Hepatocyte (in vitro differentiated cells): ENCODE measurements at places on chromosomes 3 and 15. TPM values are rescaled to one million over a fixed set of nuclear protein-coding genes. Genes with fewer than 3 reads are reported as not detected.

GRCh38 chr15:98800437-98801233 is 152.3 kb downstream of the IGF1R start:
- H3K4me3 ChIP-seq, result no peak overlapping the region
- peaks cover 35% of the 10 kb centered on the region for H3K4me1 ChIP-seq
- DNase-seq, result peak; percentile 84
- H3K27ac ChIP-seq, result peak overlapping the region; percentile 79
- H3K36me3 ChIP-seq, result no peaks in the 10 kb centered on the region

DNA sequence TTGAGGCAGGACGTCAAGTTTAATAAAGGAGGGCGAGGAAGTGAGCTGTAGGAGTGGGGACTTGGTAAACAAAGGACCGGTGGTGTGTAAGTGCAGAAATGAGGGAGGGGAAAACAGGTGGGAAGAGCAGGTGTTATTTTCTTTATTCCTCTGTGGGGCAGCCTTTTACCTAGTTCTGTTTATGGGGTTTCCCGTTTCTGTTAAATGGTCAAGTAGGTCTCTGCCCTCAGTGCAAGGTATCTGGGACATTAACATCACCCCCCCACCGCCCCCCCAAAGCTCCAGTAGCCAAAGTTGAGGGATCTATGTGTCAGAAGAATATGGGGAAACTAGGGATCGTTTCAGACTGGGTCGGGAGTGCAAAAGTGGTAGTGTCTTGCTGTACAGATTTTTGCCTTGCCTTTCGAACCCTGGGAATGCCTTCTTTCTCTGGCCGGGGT is 893 bp downstream of the MGA start:
- no peak for DNase-seq
- H3K4me1 ChIP-seq, result peaks cover 11% of the 10 kb centered on the region
- no peaks in the 10 kb centered on the region for H3K27me3 ChIP-seq
- H3K4me3 ChIP-seq, result peak overlapping the region; percentile 60

DNA sequence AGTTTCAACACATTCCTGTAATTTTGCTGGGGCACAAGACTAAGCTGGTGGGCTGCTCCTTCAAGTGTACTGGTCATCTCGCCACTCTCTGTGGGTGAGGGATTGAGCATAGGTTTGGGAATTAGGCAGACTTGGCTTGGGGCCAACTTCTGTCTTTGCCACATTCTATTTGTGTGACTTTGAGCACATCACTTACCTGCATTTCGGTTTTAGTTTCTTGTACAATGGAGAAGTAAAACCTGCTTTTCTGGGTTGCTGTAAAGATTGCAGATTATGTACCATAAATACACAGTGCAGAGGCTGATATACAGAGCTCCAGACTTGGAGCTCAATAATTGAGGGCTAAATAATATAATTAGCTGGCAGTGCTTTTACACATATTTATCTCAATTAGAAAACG is 162.1 kb downstream of the C3orf38 start:
- no peaks in the 10 kb centered on the region for H3K27me3 ChIP-seq
- H3K27ac ChIP-seq, result no peak overlapping the region

DNA sequence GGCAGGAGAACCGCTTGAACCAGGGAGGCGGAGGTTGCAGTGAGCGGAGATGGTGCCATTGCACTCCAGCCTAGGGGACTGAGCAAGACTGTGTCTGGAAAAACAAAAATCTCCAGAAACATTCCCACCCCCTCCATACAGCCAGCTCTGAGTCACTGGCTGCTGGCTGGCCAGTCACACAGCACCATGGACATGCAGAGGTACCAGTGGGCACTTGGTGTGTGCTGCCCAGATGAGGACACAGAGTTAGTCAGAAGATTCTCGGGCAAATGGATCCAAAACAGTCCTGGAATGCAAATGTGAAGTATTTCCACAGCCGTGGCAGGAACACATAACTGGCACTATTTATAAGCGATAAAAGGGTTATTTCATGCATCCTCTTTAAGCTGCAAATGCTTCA is 44.6 kb downstream of the BDH1 start:
- H3K4me3 ChIP-seq, result no peak overlapping the region
- no peak for DNase-seq
- H3K4me1 ChIP-seq, result peaks cover 8% of the 10 kb centered on the region
- H3K27me3 ChIP-seq, result no peaks in the 10 kb centered on the region
- H3K36me3 ChIP-seq, result no peaks in the 10 kb centered on the region

DNA sequence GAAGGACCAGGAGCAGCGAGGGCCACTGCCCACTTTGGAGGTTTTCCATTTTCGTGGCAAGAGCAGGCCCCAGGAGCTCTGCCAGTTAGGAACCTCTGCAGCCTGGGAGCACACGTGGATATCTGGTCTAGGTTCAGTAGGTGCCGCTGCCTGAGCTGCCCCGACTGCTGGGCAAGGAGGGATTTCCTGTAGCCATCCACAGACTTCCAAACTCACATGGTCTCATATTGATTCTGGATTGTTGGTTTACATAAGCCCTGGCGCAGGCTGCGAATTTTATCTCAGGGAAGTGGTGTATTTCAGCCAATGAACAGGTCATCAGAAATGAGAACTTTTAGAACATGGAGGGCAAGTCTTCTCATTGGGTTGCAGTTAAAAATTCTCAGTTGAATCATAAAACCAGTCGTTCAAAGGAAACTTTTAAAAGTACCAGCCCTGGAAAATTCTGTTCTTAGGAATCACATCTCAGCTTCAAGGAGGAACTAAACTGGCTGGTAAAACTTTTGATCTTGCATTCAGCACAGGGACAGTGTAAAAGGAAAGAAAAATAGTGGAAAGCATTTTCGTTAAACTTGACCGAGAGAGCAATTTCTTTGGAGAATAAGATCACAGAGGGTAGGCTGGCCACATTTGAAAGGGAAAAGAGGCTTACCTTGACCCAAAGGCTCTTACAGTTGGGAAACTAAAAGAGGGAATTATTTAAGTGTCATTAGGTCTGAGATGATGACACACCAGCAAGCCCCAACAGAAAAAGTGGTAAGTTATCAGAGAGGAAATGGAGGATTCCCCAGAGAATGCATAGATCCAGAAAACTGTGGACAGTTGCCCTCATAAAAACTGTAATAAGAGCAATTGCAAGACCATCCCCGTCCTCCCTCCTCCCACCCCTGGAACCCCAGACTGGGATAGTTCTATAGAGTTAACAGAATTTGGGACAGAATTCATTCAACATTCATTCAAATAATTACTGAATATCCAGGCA is 6.4 kb upstream of the RTP3 start:
- H3K4me3 ChIP-seq, result no peak overlapping the region
- H3K27ac ChIP-seq, result no peak overlapping the region
- no peak for DNase-seq
- no peaks in the 10 kb centered on the region for H3K4me1 ChIP-seq

- H3K27ac ChIP-seq, result peak overlapping the region; percentile 27
- H3K27me3 ChIP-seq, result no peaks in the 10 kb centered on the region
- no peak overlapping the region for H3K4me3 ChIP-seq
- DNase-seq, result no peak
- no peaks in the 10 kb centered on the region for H3K36me3 ChIP-seq
Measured at GRCh38 chr3:4494895-4495264, 1.7 kb downstream of the ITPR1 start.

DNA sequence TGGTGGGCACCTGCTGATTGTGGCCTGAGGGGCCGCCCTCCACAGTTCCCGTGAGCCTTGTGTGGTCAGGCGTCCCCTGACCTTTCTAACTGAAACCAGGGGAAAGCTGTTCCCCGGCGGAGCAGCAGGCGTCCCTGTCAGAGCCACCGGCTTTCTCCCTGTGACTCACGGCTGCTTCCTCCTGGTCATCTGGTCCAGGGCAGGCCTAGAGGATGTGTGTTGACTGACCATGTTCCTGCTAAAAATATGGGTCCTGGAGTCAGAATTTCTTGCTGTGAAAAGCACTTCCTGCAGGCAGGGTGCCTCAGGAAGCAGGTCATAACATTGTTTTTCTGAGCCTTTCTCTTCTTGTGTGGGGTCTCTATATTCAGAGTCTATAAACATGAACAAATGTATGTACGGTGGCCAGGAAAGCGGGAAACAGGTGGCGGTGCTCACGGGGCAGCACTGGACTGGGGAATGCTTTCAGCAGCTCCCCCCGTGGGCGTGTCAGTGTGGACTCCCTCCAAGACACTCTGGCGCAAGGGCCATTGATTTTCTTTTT is 38.4 kb upstream of the CGNL1 start:
- H3K4me1 ChIP-seq, result peaks cover 3% of the 10 kb centered on the region
- no peak overlapping the region for H3K4me3 ChIP-seq
- H3K27ac ChIP-seq, result no peak overlapping the region
- no peaks in the 10 kb centered on the region for H3K27me3 ChIP-seq

GRCh38 chr3:52162250-52162872 is 8.1 kb upstream of the POC1A start:
- H3K36me3 ChIP-seq, result no peaks in the 10 kb centered on the region
- no peak for DNase-seq
- no peaks in the 10 kb centered on the region for H3K4me1 ChIP-seq
- no peaks in the 10 kb centered on the region for H3K27me3 ChIP-seq

- no peaks in the 10 kb centered on the region for H3K27me3 ChIP-seq
- no peak overlapping the region for H3K4me3 ChIP-seq
- no peaks in the 10 kb centered on the region for H3K4me1 ChIP-seq
- no peak for DNase-seq
- no peaks in the 10 kb centered on the region for H3K36me3 ChIP-seq
Measured at GRCh38 chr3:175447521-175447920, 588.4 kb downstream of the NAALADL2 start.

Gene ENTPD3
- 1.7 and 2.2 TPM in 2 replicates for total RNA-seq

Gene DZIP3
- 16.3 and 18.5 TPM in 2 replicates for total RNA-seq

Gene ZNF385D
- total RNA-seq, result 2.9 and 4.9 TPM in 2 replicates

Gene VILL
- total RNA-seq, result 47.0 and 47.4 TPM in 2 replicates

Gene GPR160
- total RNA-seq, result 87.9 and 96.2 TPM in 2 replicates

Gene PRTG
- 10.8 and 19.0 TPM in 2 replicates for total RNA-seq

Gene UACA
- 46.4 and 46.7 TPM in 2 replicates for total RNA-seq
